ENCODE measurements at places on chromosomes 7 and 10.

DNA sequence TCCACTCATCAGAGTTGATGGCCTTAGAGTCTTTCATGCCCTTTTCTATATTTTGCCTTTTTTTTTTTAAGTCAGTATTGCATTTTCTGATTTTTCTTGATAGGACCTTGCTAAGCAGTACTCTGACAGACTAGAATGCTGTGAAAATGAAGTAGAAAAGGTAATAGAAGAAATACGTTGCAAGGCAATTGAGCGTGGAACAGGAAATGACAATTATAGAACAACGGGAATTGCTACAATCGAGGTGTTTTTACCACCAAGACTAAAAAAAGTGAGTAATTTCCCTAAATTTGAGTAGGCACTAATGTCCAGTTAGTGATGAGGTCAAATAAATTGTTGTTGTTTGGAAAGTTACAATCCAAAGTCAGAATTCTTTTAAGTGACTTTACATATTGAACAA is 7.4 kb downstream of the NUB1 start:
- no peak for DNase-seq

GRCh38 chr10:114499630-114500190 is 95.4 kb upstream of the AFAP1L2 start:
- DNase-seq, result peak; percentile 2

DNA sequence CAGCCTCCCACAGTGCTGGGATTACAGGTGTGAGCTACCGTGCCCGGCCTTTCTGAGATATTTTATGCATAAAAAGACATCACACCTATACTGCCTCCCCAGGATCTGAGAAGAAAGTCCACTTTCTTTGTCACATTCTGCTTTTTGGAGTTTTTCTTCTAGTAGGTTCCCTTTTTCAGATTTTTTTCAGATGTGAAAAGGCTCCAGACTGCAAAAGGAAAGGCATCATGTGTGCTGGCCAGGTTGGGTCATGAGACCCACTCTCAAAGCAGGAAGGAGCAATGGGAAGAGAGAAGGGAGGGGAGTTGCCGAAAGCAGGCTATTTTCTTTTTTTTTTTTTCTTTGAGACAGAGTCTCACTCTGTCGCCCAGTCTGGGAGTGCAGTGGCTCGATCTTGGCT is 10.8 kb downstream of the BLVRA start:
- no peak for DNase-seq

- peak; percentile 86 for DNase-seq
Measured at GRCh38 chr7:16492513-16493062, 27.1 kb upstream of the SOSTDC1 start.

DNA sequence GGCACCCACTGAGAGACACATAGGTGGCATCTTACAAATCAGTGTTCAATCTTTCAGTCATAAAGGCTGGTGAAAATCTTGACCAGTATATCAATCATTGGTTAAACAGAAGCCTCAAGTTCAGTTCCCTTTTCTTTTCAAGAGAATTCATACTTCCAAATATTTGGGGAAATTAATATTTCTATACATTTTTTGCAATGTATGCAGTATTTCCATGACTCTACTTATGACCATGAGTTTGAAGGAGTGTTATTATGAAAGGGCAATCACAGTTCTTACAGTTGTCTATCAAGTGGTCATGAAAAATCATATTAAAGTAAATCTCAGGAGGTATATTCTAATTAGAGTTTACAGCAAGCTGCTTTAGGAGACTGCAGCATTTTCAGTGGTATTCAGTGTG is 724.0 kb downstream of the ANKRD7 start:
- DNase-seq, result no peak

GRCh38 chr7:70042533-70042932 is 444.3 kb downstream of the AUTS2 start:
- DNase-seq, result no peak

Measured in NCI-H526 (cell line).